ENCODE measurements at places on chromosomes 3 and 15.

- DNase-seq, result no peak
Measured at GRCh38 chr3:30553641-30554316, 52.6 kb upstream of the TGFBR2 start.

DNA sequence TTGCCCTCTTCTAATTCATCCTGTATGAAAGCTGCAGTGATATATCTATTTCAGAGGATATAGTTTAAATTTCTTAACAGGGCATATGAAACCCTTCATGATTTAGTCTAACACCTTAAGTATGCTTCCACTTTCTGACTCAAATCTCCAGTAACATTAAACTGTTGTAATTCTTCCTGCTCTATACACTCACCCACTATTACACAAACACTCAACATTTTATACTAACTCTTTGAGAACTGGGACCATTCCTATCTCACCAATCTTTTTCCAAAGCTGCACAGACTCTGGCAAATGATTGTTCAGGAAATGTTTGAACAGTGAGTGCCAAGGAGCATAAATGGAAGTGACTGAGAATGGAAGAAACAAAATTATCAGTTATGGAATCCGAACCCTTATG, 560.4 kb upstream of the DPPA4 start:
- no peak for DNase-seq

DNA sequence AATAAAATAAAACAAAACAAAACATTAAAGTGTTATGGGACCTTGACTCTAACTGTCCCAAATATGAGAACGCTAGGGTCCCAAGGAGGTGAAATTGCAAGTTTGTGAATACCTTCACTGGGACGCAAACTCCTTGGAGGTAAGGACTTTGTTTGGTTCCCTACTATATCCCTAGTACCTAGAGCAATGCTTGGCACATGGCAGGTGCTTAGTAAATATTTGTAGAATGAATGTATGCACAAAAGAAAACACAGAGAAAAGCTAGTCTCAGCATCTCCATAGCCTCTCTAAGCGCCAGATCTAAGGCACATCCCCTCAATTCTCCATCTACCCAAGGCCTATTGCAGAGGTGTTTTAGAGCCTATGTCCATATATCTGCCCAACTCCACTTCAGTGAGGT, 30.5 kb downstream of the GPR176 start:
- no peak for DNase-seq

DNA sequence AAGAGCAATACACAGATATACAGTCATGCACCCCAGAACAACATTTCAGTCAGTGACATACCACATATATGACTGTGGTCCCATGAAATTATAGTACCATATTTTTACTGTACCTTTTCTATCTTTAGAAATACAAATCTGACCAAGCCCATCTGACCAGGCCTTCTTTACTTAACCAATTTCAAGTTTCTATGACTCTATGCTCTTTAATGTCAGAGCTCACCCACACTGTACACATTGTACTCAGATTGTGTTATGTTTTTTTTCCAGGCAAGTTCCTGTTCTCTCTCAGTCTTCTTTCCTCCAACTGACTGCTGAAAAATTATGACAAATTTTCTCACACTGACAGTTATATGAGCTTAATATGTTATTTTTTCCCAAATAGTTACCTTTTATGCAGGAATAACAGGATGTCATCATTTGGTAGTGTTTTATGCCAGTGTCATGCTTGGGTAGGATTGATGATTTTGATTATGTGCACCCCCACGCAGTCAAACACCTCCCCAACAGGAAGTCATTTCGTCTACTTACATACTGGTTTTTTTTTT, 8.0 kb upstream of the CBLB start:
- DNase-seq, result no peak

DNA sequence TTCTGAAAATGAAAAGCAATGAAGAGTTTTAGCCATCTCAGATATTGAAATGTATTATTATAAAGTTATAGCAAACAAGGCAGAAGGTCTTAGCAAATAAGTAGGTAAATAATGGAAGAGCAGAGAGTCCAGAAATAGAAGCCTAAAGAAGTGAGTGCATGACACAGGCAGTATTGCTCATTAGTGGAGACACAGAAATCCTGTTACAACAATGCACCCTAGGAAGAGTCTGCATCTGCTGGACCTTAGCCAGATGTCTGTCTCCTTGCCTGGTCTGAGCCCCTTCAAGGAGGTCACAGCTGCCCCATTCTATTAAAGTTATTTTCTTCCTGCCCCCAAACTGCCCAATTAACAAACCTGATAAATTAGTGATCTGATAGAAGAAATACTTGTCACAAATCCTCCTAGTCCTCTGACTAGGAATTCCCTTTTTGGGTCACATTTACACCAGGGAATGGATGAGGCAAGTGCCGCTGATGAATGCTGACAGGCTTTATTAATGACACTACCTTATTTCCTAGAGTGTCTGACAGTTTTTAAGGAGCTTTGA, 51.9 kb downstream of the HOMER2 start:
- no peak for DNase-seq

GRCh38 chr3:8110966-8111798, 390.4 kb upstream of the LMCD1 start:
- no peak for DNase-seq

GRCh38 chr15:68417897-68418296, 14.1 kb downstream of the ITGA11 start:
- no peak for DNase-seq

- DNase-seq, result no peak
Measured at GRCh38 chr3:53286727-53287126, 30.9 kb upstream of the TKT start.

GRCh38 chr15:36358523-36358922, 220.9 kb upstream of the CDIN1 start:
- DNase-seq, result no peak

DNA sequence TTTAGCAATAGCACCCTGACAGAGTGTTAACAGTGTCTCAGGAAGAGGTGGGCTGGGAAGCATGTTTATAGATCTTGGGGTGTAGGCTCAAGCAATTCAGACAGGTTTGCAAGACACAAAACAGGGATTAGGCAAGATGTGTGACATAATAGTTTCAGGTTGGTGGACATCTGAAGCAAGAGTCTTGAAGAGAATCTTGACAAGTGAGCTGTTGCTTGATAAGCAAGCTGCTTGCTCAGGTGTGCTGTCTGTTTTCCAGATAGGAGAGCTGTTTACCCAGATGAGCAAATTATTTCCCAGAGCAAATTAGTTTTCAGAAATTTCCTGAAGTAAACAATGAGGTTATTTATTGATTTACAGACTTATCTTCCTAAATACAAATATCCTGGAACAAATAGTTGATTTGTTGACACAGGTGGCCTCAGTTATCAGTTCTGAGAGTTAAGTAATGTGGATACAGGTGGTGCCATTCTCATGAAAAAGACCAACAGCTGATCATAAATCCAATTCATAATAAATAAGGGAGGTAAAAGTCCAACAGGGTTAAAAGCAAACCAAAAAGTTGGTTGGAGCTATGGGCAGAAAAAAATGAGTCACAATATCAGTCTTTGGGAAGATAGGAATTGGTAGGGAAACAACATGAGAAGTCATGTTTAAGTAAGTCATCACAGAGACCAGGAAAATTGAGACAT, 437.3 kb downstream of the TBL1XR1 start:
- DNase-seq, result no peak

DNA sequence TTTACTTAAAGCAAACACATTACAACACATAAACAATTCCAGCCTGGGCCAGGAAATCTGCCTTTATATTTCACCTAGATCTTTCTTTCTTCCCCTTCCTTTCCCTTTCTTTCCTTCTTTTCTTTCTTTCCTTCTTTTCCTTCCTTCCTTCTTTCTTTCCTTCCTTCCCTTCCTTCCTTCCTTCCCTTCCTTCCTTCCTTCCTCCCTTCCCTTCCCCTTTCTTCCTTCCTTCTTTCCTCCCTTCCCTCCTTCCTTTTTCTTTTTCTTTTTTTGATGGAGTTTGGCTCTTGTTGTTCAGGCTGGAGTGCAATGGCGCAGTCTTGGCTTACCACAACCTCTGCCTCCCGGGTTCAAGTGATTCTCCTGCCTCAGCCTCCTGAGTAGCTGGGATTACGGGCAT, 24.1 kb upstream of the BNIP2 start:
- DNase-seq, result no peak

DNA sequence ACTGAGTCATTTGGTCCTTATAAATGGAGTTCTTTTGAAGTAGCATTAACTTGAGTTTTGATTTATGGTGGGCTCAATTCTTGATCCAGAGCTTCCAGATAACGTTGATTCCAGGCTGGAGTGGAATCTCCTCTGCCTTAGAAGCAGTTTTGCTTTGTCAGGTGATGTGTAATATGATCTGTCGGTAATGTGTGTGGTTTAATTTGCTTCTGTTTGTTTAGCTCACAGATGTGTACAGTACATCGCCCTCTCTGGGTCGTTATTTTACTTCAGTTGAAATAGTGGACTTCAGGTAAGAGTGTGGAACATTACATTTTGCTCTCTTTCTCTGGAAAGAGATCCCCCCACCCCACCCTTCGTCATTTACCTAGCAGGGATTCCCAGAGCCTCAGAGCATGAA, 23.1 kb downstream of the C3orf52 start:
- no peak for DNase-seq

DNA sequence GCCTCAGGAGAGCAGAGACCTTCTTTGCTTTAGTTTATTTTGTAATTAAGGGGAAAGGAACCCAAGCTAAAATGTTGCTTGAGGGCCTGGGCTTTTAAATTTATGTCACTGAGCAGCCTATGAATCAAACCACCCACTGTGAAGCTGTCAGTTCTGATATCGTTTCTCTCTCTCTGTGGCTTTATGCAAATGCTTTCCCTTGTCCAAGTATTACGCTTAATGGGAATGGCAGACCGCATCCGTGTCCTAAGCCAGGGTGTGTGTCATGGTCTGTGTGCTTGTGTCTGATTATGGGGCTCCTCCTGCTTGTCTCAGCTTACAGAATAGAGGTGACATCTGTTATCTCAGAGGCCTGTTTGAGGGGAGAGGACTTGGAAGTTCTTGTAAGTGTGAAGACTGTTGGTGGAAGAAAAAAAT, 82.4 kb downstream of the EBLN2 start:
- no peak for DNase-seq

DNA sequence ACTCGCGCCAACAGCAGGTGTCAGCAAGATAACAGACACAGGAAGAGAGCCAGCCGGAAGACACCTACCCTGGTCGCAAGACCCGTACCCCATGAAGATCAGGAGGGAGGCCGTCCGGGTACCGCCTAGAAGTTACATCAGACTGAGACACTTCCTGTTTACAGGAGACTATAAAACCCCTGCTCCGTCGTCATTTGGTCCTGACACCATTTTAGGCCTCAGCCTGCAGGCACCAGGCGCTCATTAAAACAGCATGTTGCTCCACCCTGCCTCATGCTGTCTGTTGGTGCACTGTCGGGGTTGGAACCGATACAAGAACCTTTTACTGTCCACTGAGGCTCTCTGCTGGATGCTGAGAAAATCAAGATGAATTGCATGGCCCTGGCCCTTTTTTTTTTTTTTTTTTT, 15.6 kb upstream of the PRTG start:
- DNase-seq, result no peak

GRCh38 chr3:63654931-63655330, 2.5 kb downstream of the SNTN start:
- DNase-seq, result no peak

DNA sequence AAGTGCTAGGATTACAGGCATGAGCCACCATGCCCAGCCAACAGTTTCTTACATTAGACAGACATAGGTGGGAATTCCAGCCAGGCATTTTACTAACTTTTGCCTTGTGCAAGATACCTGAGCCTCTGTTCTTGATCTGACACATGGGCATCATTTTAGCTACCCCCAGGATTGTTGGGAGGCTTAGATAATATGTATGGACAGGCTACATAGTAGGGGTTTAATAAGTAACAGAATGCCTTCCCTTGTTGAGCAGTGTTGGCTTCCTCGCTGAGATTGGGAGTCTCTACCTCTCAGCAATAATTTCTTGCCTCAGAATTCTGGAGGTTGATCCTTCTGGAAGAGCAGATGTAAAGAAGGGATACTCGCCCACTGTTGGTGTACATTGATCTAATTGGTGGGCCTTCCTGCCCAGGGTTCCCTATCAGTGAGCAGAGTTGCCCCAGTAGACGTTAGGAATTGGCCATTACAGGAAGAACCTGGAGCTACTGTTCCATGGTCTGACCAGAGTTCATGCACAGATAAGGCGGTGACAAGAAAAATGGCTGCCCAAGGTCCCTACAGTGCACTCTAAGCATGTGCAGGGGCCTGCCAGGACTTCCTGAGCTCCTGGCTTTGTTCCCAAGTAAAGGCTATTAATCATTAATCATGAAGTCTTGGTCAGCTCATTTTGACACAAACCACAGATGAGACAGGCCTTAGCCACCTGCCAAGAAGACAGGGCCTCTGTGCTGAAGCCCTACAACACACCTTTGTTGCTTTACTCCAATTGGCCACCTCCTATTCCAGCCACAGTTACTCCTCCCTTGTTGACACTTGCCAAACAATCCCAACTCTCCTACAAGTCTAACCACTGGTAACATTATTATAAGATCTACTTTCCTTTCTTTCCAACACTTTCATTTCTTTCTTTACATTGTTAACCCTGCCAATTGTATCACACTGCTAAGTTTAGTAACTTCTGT, 5.0 kb upstream of the IL17RE start:
- DNase-seq, result no peak

- no peak for DNase-seq
Measured at GRCh38 chr3:192750201-192750600, 22.9 kb upstream of the FGF12 start.

- no peak for DNase-seq
Measured at GRCh38 chr3:185279587-185280138, 25.8 kb upstream of the EHHADH start.

GRCh38 chr3:42493126-42493797, 9.2 kb upstream of the VIPR1 start:
- DNase-seq, result no peak

- DNase-seq, result no peak
Measured at GRCh38 chr3:51385621-51386091, 565 bp downstream of the MANF start.

DNA sequence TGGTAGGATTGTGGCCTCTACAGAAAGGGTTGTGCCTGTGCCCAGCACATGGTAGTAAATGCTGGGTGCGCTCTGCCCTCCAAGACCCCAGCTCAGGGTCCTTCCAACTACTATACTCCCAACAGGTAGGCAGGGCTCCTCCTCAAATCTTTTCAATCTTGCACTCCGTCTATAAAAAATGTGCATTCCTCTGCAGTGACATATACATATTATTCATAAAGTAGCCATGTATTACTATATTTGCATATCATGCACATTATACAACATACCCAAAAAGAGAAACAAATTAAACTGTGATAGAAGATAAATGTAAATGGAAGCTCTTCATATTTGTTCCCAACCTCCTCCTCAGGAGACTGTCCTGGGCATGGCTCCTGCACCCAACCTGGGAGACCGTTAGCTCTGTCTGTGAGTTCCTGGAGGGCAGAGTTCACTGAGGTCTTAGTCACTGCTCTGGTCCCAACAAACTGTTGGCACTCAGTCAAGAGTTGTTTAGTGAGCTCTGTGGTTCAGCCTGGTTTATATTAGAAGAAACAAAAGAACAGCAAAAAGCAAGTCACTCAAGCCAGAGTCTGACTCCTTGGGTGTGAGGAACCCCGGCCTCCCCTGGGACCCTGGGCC, 47.7 kb upstream of the GRIP2 start:
- no peak for DNase-seq

Data from NCI-H1694 treated with DMSO at 0.1 percent for 48 hours (cell line).